Amygdala (tissue), 56 donors: ENCODE measurements at places on chromosomes 1 and 21.
A peak's percentile ranks its signal among the peaks of the same experiment; 100 is the strongest.

GRCh38 chr1:156560585-156561163 is 11.7 kb downstream of the IQGAP3 start:
- no peak for DNase-seq

DNA sequence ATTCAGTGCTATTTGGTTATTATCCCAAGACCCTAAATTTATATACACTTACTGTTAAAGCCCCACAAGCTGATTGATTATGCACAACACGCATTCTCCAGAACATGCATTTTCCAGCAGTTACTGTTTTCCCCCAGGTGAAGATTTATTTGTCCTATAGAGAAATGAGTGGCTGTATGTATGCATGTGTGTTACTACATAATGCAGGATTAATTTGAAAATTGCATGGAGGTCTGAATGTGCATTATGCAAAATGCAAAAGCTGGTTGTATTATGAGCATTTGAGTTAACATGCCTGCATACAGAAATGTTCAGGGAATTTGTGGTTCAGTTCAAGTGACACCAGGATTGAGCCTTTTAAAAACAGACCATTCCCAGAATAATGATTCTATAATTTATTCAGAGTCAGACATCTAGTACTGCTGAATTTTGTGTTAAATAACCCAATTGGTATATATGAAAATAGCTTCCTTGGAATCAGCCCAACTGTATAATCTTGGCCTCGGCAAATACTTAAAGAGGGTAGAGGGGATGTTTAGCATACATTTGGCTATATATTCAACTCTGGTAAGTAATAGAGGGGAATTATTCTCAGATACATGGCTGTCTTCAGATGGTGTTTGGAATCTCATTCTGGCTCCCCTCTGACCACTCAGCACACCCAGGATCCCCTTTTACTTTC is 320.0 kb downstream of the HHAT start:
- no peak for DNase-seq

- no peak for DNase-seq
Measured at GRCh38 chr1:54838565-54839180, 37.5 kb upstream of the TTC22 start.

DNA sequence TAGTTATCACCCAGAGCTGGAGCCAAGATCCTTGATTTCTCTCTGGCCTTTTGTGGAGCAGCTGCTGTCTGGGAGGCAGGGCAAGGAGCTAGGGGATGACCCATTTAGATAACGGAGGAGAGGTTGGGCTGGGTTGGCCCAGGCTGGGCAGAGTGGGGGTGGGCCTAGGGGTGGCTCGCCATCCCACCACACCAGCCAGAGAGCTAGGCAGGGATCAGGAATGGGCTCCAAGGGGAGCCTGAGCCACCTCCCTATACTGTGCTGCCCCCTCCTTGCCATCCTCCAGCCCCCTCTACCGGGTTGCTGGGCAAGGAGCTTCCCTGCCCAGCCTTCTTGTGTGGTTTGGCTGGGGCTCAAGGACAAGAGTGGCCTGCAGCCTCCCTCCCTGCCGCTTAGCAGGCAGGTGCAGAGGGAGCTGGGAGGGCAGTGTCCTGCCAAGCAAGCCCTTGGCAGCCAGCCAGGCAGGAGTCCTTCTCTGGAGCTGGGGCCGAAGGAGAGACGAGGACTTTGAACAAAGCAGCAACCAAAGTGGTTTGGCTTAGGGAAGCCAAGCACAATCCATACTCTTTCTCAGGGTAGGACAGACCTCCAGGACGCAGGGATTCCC is 4.1 kb downstream of the NUAK2 start:
- peak; percentile 14 for DNase-seq

- no peak for DNase-seq
Measured at GRCh38 chr1:227946624-227947385, 927 bp downstream of the WNT9A start.

- peak; percentile 31 for DNase-seq
Measured at GRCh38 chr1:3618881-3619671, 5.7 kb upstream of the TPRG1L start.

DNA sequence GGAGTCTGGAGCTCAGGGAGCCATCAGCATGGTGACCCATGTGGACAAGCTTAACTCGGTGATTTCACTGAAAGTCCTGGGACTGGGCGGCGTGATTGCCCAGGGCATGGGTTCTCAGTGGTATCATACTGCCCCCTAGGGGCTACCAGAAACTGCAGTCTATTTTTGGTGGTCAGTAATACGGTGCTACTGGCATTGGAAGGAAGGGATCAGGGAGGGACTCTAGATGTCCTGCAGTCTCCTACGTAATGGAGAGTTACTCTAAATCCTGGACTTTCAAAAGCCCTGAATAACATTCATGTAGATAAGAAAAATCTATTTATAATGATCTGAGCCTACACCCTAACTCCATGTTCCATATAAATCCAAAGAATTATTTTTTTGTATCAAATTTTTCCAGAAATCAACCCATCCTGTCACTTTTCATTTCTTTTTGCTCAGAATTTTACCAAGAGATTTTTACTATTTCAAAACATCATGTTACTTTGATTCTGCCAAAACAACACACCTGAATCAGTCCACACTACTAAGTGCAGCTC is 37.3 kb downstream of the PABPC4 start:
- DNase-seq = peak; percentile 39

- no peak for DNase-seq
Measured at GRCh38 chr1:161869291-161869690, 103.2 kb downstream of the ATF6 start.

DNA sequence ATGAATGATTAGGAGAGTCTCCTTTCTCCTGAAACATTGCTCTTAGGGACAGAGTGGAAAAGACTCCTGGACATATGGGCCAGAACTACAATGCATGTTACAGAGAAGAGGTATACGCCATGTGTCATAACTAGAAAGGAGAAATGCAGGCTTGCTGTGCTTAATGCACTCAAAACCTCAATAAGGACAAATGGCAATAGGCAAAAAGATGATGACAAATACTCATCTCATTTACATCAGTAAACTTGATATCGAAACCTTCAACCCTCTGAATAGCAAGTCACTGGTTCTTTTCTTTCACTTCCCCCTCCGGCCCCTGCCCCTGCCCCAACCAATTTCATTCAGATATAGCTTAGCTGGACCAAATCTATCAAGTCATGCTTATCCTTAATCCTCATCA is 1.9 kb upstream of the GPR88 start:
- no peak for DNase-seq

DNA sequence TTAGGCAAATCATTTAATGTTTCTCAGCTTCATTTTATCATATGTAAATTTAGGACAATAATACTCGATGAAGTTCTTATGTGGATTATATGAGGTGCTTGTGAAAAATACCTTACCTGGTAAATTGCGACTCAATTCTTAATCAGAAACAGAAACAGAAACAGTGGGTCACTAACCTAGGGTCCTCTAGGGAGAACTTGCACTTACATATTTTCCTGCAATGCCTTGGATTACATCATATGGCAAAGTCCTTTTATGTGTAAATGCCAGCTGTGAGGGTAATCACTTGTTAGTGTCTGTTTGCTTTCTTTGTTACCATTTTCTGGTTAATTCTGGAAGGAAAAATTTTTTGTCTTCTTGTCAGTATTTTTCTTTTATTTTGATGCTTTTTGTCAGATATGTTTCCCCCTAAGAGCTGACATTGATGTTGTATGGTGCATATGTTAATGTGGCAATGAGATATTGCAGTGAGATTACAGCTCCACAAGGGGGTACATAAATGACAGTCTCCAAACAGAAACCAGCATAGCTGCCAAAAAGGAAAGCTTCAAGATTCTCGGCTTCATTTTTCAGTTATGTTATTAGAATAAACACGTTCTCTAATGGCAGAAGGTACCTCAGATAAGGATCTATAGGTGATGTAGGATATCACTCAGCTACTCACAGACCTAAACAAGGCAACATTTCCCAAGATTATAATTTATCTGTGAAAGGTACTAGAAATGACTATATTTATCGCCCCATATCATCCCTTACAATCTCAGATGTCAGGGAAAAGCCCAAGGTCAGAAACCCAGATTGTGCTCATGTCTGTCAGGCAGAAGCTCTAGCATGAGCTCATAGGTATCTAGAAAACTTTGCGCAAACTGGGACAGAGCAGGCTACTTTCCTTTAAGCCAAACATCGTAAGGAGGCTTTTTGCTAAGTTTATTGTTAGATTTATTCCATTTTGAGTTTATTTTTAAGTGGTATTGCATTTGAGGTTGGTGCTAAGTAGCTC is 119.9 kb downstream of the FASLG start:
- DNase-seq = no peak

DNA sequence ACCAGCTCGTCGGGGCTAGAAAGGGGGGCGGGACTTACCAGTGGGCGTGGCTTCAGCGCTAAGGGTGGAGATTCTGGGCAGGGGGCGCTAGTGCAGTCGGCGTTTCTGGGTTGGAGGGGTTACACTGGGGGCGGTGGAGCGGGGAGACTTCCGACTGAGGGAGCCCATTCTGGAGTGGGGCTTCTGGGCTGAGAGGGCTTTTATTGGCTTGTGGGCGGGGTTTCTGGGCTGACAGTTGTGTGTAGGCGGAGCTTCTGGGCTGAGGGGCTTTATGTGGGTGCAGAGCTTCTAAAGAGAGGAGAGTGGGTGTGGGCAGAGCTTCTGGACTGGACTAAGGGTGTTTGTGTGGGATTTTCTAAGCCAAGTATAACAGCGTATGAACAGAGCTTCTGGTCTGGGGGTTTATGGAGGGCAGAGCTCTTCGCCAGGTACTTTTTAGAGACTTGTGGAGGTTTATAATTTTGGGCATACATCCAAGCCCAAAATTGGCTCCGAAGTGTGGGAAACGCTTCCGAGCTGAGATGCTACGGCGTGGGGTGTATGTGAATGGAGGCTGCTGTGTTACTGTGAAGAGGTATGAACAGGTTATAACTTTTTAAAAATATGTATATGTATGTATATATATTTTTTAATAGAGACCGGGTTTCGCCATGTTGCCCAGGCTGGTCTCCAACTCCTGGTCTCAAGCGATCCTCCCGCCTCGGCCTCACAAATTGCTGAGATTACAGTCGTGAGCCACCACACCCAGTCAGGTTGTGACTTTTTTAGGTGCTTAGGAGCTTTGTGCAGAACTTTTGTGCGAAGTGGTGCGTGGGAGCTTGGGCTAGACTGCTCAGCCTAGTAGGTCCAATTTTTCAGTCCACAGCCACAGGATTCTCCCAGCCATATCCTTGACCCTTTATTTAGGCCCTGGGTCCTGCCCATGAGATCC is 825 bp downstream of the TMEM39B start:
- DNase-seq = peak; percentile 87

GRCh38 chr1:16133007-16133961 is 22.6 kb downstream of the EPHA2 start:
- no peak for DNase-seq

GRCh38 chr1:94032637-94033036 is 88.3 kb downstream of the ABCA4 start:
- DNase-seq = no peak
